Forelimb muscle (tissue), 1 donor: ENCODE measurements at places on chromosomes 3 and 15. TPM values are rescaled to one million over a fixed set of nuclear protein-coding genes. Genes with fewer than 3 reads are reported as not detected.

Gene CCNB2
- 14.1 TPM for polyA plus RNA-seq

Gene DUOX2
- 0.04 TPM for polyA plus RNA-seq

Gene ANKRD34C
- not detected for polyA plus RNA-seq

Gene GRM2
- 0.33 TPM for polyA plus RNA-seq

Gene FBXW12
- 0.15 TPM for polyA plus RNA-seq

Gene GXYLT2
- polyA plus RNA-seq = 28.2 TPM

Gene RTP3
- 0.14 TPM for polyA plus RNA-seq

Gene GASK1A
- polyA plus RNA-seq = 4.4 TPM

Gene ADAMTS9
- polyA plus RNA-seq = 66.5 TPM

Gene AADACL2
- not detected for polyA plus RNA-seq

Gene GABRR3
- polyA plus RNA-seq = not detected

Gene CYP1A2
- polyA plus RNA-seq = 0.10 TPM

- DNase-seq = no peak
Measured at GRCh38 chr15:89860891-89861290, 32.9 kb downstream of the AP3S2 start.

DNA sequence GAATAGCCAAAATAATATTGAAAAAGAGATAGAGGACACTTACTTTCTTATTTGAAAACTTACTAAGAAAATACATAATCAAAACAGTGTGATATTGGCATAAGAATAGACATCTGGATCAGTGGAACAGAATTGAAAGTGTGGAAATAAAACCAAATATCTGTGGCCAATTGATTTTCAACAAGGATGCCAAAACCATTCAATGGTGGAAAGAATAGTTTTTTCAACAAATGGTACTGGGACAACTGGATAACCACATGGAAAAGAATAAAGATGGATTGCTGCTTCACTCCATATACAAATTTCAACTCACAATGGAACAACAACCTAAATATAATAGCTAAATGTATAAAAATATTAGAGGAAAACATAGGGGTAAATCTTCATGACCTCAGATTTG, 152.5 kb upstream of the GPR149 start:
- no peak for DNase-seq

DNA sequence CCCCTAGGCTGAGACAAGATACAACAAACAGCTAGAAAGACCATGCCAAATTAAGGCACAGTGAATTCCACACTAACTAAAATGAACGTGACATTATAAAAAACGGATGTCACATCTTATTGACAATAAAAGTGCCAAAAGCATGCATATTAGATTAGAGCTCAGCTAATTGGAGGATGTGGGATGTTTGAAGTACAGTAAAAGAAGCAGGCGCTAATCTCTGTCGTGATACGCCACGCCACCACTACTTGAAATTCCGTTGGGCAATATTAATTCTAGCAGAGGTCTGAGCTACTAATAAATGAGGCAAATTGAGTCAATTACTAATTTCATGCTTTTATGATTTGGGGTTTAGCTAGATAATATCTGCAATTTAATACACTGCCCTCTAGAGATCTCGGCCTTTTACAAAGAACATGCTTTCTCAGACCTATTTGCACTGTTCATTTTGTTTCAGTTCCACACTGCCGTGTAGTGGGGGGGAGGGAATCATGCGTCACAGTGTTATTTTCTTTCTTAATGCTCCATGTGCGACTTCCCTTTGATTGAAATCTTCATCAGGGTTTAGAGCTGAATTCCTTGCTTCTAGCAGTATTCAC, 52.9 kb upstream of the ROBO2 start:
- no peak for DNase-seq

GRCh38 chr15:31217566-31218270, 108.9 kb upstream of the KLF13 start:
- no peak for DNase-seq

GRCh38 chr3:37466660-37467359, 292.4 kb upstream of the LRRFIP2 start:
- no peak for DNase-seq

DNA sequence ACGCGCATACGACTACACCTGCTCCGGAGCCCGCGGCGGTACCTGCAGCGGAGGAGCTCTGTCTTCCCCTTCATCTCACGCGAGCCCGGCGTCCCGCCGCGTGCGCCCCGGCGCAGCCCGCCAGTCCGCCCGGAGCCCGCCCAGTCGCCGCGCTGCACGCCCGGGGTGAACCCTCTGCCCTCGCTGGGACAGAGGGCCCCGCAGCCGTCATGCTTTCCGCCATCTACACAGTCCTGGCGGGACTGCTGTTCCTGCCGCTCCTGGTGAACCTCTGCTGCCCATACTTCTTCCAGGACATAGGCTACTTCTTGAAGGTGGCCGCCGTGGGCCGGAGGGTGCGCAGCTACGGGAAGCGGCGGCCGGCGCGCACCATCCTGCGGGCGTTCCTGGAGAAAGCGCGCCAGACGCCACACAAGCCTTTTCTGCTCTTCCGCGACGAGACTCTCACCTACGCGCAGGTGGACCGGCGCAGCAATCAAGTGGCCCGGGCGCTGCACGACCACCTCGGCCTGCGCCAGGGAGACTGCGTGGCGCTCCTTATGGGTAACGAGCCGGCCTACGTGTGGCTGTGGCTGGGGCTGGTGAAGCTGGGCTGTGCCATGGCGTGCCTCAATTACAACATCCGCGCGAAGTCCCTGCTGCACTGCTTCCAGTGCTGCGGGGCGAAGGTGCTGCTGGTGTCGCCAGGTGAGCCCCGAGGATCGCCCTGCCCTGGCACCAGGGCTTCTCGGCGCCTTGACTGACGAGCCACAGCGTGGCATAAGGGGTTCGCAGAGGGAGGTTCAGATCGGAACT, 420 bp downstream of the SLC27A2 start:
- DNase-seq = no peak

- no peak for DNase-seq
Measured at GRCh38 chr15:34682674-34683073, 72.1 kb downstream of the GJD2 start.

DNA sequence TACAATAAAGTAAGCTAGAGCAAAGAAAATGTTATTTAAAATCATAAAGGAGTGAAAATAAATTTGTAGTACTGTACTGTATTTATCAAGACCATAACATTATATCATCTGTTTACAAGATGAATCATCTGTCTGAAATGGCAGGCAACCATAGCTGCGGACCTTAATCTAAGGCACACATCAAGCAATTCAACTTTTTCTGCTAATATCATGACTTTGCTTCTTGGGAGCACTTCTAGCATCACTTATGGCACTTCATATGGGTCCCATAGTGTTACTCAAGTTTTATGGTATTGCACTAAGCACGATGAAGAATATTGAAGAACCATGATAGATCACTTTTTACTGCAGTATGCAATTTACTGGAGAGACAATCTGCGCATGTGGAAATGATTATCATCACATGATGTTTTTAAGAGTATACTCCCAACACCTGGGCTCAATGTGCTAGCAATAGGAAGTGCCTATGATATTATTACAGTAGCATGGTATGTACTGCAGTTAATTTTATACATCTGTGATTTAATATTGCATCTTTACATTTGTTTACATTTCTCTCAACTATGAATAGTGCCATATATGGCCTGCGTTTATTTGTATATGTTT, 137.7 kb upstream of the NECTIN3 start:
- peak; percentile 22 for DNase-seq

- no peak for DNase-seq
Measured at GRCh38 chr3:43259626-43260025, 26.7 kb upstream of the SNRK start.

GRCh38 chr3:41296556-41296955, 97.3 kb downstream of the CTNNB1 start:
- DNase-seq = no peak

DNA sequence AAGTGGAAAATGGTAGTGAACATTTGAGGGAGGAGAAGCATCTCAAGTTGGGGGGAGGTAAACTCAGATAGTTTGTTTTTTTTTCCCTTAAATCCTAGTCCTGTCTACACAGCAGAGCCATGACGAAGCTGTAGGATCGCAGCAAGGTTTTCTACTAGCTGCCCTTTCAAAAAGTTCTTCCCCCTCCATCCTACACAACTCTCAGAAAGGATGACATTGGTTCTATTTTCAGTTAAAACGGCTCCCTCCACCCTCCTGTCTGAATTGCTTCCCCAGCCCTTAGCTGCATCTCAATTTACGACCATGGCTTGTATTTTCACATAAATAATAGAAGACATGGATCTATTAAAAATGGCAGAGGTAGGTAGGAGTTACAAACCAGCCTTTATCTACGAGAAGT, 2.2 kb downstream of the HOMER2 start:
- DNase-seq = no peak

DNA sequence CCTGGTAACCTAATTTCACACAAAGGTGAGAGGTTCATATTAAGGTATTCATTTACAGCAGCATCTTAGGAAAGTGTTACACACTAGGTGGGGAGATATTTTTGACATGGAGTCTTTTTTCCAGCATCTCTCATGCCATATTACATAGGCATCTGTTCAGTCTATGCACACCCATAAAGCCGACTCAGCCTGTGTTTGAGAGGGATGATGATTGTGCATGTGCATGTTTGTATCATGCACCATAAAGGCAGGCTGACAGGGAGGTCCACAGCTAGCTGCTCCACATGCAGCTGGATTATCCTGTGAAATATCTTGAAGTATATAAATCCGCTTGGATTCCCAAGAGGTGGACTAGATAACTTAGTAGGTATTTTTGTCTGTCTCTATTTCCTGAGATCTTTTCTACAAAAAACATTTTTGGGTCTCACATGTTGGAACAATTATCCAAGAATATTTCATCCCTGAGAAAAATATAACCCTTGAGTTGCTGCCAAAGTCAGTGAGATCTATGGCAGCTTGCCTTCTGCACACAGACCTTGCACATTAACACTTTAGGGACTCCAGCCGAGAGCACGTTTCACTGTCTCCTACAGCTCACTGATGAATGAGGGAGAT, 288.4 kb upstream of the DPH6 start:
- peak; percentile 43 for DNase-seq

- DNase-seq = no peak
Measured at GRCh38 chr3:28247286-28247685, 5.9 kb downstream of the CMC1 start.

- DNase-seq = no peak
Measured at GRCh38 chr3:195609229-195609628, 25.5 kb upstream of the APOD start.

DNA sequence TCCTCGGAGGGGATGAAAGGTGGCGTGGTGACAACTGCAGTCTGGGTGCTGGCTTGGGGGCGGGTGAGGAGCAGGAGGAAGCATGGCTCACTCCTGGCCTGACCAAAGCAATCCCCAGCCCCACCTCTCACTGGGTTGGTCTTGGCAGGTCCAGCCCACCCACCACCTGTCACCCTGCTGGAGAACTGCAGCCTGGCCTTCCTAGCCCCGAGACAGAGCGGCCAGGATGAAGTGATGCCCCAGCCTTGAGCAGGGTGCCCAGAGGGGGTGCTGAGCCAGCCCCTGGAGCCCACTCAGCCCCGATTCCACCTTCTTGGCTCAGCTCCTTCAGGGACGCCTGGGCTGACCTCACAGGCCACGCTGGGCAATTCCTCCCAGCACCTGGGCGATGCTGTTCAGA, 89.9 kb downstream of the IQSEC1 start:
- DNase-seq = no peak

GRCh38 chr3:53219895-53220483, 35.8 kb downstream of the TKT start:
- peak; percentile 16 for DNase-seq

GRCh38 chr15:95903352-95903751, 427.1 kb upstream of the NR2F2 start:
- DNase-seq = no peak

DNA sequence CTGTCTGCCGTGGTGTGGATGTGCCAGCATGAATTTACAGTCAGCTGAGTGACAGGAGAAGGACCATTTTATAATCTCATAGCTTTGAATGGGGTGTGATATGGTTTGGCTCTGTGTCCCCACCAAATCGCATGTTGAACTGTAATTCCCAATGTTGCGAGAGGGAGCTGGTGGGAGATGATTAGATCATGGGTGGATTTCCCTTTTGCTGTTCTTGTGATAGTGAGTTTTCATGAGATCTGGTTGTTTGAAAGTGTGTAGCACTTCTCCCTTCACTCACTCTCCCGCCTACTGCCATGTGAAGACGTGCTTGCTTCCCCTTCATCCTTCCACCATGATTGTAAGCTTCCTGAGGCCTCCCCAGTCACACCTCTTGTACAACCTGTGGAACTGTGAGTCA, 111.9 kb upstream of the CHD2 start:
- DNase-seq = no peak

DNA sequence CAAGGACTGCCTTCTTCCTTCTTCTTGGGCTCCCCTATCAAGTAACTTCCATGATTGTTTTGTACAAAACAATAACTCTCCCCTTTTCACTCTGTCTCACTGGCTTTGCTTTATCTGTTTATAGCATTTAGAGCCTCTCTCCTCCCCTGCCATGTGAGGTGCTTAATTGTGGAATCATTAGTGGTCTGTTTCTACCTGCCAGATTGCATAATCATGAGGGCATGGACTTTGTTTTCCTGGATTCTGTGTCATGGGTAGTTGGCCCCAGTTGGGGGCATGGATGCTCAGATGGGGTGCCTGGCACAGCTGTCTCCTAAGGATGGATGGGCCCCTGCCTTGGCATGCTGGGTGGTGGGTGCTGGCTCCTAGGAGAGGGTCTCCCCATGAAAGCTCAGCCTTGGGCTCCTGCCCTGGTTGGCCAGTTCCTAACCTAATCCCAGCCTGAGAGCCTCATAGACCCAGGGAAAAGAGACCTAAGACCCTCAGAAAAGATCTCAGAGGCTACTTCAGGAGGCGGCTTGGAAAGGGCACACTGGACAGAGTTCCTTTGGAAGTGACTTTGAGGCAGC, 8.0 kb upstream of the CTXND1 start:
- no peak for DNase-seq

DNA sequence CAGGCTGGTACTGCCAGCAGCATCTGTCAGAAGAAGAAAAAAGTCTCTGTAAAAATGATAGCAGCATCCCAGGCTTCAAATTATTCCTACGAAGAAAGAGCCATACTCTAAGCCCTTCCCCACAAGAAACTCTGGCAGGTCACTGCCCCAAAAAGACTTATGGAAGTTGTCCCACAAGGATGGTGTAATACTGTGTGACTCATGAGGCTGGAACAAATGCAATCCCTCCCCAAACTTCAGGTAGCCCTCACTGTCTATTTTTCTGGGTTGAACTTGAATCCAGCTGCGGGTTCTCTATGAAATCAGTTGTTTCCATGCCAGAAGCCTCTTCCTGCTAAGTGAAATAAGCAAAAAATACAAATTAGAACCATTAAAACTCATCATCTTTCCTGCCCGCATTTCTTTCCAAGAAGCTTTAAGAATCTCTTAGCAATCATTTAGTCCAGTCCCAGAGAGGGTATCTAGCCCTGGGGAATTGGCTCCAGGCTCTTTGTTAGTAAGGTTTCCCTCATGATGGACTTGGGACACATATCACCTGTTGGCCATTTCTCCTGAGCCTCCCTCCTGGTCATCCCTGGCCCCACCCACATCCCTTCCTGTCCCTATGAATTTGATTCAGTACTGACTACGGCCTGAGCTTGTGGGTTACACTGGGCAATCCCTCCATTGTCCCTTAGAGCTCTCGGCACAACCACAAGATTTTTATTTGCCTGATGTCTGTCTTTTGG, 51.7 kb downstream of the FAM174B start:
- DNase-seq = no peak
